ENCODE measurements at places on chromosomes 2 and 18. TPM values are rescaled to one million over a fixed set of nuclear protein-coding genes. Genes with fewer than 3 reads are reported as not detected.

Gene KIF5C
- total RNA-seq: 25.4 TPM

Gene GALR1
- total RNA-seq: not detected

Gene TMEM37
- not detected for total RNA-seq

Gene DPYSL5
- total RNA-seq: not detected

Gene ALPI
- total RNA-seq: not detected

Gene LYG2
- not detected for total RNA-seq

Gene APOB
- total RNA-seq: not detected

Gene FKBP1B
- 3.2 TPM for total RNA-seq

Gene MYO3B
- 0.19 TPM for total RNA-seq

Gene LRRTM4
- not detected for total RNA-seq

Gene SP9
- not detected for total RNA-seq

Gene QPCT
- 5.5 TPM for total RNA-seq

Gene ANKRD23
- 4.9 TPM for total RNA-seq

Gene ACTR3
- 529 TPM for total RNA-seq

Gene RAD51AP2
- not detected for total RNA-seq

All from activated CD8-positive, alpha-beta memory T cell treated with anti-CD3 and anti-CD28 coated beads for 36 hours (primary cell).